ENCODE measurements at places on chromosomes 13 and 19. TPM values are rescaled to one million over a fixed set of nuclear protein-coding genes. Genes with fewer than 3 reads are reported as not detected.

DNA sequence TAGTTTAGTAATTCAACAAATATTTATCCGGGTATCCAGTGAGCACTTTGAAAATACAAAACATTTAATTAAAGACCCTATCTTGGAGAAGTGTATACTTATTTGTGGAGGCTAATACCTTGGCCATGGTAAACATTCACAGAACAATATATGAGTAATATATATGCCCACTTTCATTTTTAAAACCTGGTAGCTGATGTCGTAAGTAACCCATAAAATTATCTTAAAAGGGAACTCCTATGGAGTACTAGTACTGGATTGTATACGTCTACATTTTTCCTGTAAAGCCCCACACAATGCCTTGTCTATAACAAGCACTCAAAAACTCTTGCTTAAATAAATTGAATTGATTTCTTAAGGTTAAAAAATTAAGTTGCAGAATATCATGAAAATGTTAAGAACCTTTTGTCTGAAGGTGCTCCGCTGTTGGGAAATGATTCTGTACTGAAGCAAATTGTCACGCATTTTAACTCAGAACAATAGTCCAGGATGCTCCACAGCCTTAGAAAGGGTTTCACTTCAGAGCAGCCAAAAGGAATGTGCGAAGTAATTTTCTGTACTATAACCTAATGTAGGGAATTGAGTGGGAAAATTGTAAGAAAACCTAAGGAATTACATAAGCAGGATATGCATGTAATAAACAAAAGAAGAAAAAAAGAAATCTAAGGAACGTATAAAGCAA lies 58.9 kb upstream of the C1QTNF9 start:
- H3K36me3 ChIP-seq = no peaks in the 10 kb centered on the region
- no peak overlapping the region for H3K4me3 ChIP-seq
- no peak overlapping the region for H3K27ac ChIP-seq
- H3K27me3 ChIP-seq = no peaks in the 10 kb centered on the region

DNA sequence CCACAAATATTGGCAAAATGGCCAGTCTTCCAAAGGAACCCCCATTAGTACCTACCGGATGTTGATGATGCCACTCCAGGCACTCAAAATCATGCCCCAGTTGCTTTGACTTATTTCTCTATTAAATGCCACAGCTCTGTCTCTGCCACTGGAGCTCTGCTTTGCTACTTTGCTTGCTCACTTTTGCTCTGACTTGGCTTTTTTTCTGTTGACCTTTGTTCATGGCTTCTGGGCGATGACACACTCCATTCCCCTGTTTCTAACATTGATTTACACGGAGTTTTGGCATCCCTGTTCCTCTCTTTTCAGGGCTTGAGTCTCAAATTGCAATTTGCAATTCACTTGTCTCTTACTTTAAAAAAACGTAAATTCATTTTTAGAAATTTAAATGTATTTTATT lies 217.1 kb upstream of the SPRY2 start:
- H3K27me3 ChIP-seq = no peaks in the 10 kb centered on the region
- no peaks in the 10 kb centered on the region for H3K4me1 ChIP-seq
- no peak overlapping the region for H3K27ac ChIP-seq
- H3K36me3 ChIP-seq = no peaks in the 10 kb centered on the region
- no peak overlapping the region for H3K4me3 ChIP-seq
- DNase-seq = no peak

GRCh38 chr13:94758436-94758960 lies 46.2 kb upstream of the SOX21 start:
- H3K4me3 ChIP-seq = no peak overlapping the region
- no peak for DNase-seq
- H3K27me3 ChIP-seq = no peaks in the 10 kb centered on the region
- no peaks in the 10 kb centered on the region for H3K36me3 ChIP-seq
- H3K27ac ChIP-seq = no peak overlapping the region

- no peaks in the 10 kb centered on the region for H3K4me1 ChIP-seq
- no peaks in the 10 kb centered on the region for H3K36me3 ChIP-seq
These were observed 11.7 kb downstream of the SPRY2 start for GRCh38 chr13:80329250-80329649.

DNA sequence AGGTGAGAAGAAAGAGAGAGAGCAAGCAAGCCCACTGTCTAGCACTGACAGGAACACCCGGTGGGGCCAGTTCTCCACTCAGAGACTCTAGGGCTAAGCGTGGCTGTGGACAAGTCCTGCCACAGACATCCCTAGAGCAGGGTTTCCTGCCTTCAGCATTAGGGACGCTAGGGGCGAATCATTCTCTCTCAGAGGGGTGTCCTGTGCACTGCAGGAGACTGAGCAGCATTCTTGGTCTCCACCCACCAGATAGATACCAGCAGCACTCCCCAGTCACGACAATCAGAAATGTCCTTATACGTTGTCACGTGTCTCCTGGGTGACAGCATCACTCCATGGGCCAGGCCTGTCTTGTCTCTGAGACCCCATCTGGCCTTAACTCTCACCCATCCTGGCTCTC lies 1.5 kb downstream of the OR10H1 start:
- no peak overlapping the region for H3K4me3 ChIP-seq
- H3K27ac ChIP-seq = no peak overlapping the region
- H3K27me3 ChIP-seq = no peaks in the 10 kb centered on the region
- DNase-seq = no peak

DNA sequence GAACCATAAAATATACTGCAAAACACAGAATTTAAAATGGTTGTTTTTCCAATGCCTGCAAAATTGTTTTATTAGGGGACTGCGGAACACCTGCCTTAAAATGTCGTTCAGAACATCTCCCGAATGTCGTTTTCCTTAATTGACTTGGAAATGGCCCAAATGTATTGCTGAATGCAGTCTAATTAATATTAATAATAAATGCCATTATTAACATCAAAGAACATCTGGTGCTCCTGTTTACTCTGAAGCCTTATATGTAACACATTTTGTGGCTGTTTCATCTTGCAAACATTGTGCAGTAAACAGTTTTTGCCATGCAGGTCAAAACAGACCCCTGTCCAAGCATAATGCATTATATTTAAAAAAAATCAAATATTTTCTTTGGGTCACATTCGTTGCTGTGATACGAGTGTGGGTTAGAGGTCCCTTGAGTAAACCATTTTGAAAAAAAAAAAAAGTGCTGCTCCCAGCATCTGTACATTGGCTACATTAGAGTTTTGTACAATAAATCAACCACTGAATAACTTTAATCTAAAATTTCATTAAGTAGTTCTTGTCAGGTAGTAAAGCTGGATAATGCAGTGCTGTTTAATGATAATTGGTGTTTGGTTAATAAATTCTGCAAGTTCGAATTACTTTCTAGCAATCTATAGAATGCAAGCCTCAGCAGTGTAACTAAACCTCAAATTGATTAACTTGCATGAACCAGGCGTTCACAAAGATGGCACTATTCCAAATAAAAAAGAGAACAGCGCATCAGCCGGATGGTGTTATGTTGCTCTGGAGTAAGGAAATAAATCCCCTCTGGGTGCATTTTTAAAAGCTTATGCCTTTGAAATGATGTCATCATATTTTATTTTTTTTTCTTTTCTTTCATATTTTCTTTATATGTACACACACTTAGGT lies 140.2 kb downstream of the ZNF536 start:
- no peak overlapping the region for H3K27ac ChIP-seq
- H3K4me3 ChIP-seq = no peak overlapping the region
- H3K4me1 ChIP-seq = no peaks in the 10 kb centered on the region
- no peak for DNase-seq
- no peaks in the 10 kb centered on the region for H3K36me3 ChIP-seq

DNA sequence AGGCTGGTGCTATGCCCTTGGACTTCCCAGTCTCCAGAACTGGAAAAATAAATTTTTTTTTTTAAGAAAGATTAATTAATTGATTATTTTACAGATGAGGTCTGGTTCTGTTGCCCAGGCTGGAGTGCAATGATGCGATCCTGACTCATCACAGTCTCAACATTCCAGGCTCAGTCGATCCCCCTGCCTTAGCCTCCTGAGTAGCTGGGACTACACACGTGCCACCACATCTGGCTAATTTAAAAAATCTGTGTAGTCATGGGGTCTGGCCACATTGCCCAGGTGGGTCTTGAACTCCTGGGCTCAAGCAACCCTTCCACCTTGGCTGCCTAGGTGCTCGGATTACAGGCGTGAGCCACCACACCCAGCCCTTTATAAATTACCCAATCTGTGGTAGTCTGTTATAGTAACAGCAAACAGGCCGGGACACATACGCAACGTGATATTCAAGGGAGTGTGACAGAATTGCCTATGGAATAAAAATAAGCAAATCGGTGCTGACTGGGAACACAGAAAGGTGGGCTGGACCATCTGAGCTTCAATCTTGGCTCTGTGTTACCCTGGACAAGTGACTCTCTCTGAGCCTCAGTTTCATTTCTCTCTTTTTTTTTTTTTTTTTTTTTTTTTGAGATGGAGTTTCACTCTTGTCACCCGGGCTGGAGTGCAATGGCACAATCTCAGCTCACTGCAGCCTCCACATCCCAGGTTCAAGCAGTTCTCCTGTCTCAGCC lies 42.8 kb downstream of the PIN1 start:
- no peak overlapping the region for H3K4me3 ChIP-seq
- H3K27me3 ChIP-seq = no peaks in the 10 kb centered on the region
- no peaks in the 10 kb centered on the region for H3K4me1 ChIP-seq
- H3K36me3 ChIP-seq = no peaks in the 10 kb centered on the region

DNA sequence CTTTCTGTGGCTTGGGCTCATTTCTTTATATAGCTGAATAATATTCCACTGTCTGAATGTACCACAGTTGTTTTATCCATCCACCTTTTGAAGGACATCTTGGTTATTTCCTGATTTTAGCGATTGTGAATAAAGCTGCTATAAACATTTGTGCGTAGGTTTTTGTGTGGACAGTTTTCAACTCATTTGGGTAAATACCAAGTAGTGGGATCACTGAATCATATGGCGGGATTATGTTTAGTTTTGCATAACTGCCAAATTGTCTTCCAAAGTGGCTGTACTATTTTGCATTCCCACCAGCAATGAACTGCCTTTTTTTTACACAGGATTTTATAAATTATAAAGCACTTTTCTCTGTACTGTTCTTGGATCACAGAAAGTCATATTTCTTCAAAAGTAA lies 13.7 kb upstream of the LRCH1 start:
- H3K4me1 ChIP-seq = peaks cover 20% of the 10 kb centered on the region
- DNase-seq = no peak
- H3K27ac ChIP-seq = no peak overlapping the region
- H3K27me3 ChIP-seq = no peaks in the 10 kb centered on the region
- H3K36me3 ChIP-seq = no peaks in the 10 kb centered on the region
- no peak overlapping the region for H3K4me3 ChIP-seq

Gene TRAPPC5
- 83.4 TPM for total RNA-seq

Gene GPR12
- not detected for total RNA-seq

Gene FAM83E
- total RNA-seq = 6.8 TPM

Gene IGFL2
- total RNA-seq = 57.7 TPM

Gene ZNF787
- total RNA-seq = 60.0 TPM

Gene ZNF99
- not detected for total RNA-seq

Gene B3GNT8
- 3.1 TPM for total RNA-seq

Measured in Caco-2 (cell line).